ENCODE measurements at places on chromosomes 11 and 22.
A peak's percentile ranks its signal among the peaks of the same experiment; 100 is the strongest.

GRCh38 chr11:113241636-113242054, 72.7 kb upstream of the TTC12 start:
- no peak for DNase-seq

GRCh38 chr11:62599069-62599696, 2.5 kb downstream of the MTA2 start:
- DNase-seq, result peak; percentile 84

GRCh38 chr11:14552089-14552488, 31.9 kb upstream of the PSMA1 start:
- no peak for DNase-seq

DNA sequence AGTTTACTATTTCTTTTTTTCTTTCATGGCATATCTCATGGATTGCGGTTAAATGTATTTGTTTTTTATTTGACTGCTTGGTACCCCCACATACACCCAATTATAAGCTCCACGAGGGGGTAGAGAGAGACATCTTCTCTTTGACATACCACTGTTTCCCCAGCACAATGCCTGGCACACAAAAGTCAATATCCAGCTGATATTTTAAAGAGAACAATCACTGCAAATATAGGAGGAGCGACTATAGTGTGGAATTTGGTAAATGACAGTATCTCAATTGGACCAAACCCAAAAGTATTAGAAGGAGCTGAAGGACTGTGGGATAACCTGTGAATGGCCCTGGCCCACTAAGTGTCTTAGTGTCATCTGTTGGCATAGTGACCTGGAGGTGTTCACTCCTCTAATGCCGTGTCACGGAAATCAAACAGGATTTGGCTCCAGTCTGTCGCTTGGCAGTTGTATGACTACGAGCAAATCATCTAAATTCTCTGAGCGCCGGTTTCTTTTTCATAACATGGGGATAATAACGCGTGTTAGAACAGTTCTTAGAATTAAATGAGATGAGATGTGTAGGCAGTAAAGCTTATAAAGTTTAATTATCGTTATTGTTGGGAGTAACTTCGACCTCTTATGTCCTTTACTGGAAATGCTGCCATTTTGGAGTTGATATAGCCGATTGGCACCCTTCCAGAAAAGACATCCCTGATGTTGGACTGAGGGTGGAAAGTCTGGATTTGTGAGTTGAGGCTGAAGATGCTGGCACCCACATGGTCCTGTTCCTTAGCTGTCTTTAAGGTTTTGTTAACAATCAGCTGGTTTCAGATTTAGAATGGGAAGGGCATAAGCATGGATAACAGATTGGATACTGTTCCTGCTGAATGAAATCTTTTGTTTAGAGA, 144.5 kb downstream of the DBX1 start:
- no peak for DNase-seq

GRCh38 chr11:40513281-40513680, 946.2 kb downstream of the LRRC4C start:
- no peak for DNase-seq

- no peak for DNase-seq
These were observed 36.8 kb upstream of the ZBED5 start for GRCh38 chr11:10894666-10895065.

DNA sequence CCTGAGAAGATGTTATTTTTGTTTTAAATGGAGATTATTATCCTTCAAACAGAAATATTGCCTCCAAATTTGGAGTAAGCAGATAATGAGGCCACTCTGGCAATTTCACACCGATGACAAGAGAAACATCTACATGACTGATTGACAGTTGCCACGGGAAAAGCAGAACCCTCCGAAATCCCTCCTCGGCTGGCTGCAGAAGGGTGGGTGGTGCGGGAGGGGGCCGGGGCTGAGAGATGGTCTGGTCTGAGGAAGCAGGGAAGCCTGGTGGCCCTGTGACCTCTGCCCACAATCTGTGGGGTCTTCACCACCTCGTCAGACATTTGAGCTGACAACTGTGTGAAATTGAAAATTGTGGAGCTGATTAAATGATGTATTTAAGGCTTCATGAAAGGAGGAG, 503.2 kb downstream of the MN1 start:
- no peak for DNase-seq

DNA sequence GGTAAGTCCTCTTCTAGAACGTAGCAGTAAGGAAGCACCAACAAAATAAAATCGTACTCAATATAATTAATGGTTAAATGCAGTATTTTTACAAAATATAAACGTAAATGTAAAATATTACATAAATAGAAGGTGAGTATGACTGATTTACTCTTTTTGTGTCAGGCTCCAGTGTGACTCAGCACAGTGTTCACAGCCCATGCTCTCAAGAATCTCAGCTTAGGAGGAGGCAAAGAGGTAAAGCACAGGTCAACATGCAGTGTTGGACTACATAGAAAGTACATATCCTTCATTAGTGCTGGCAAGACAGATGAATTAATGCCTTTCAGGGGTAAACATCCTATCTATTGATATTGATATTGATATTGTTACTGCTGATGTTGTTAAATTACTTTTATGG, 2050.6 kb upstream of the RAG2 start:
- no peak for DNase-seq

GRCh38 chr11:111846636-111847035, 24.7 kb downstream of the ALG9 start:
- no peak for DNase-seq

DNA sequence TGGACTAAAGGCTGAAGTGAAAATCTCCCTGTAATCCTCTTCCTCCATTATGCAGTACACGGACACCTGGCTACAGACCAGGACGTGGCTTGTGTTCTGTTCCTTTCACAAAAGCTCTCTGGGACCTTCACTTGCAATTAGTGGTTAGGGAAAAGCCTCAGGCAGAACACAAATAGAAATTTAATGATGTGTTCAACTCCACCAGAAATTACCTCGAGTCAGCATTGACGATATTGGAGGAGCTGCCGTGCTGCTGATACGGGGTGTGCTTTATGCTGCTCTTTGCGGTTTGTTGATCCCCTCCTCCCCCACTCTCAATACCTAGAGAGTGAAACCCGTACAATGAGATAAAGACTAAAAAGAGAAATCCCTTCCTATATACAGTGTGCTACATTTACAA, 48.9 kb downstream of the POLD3 start:
- DNase-seq, result no peak

GRCh38 chr11:130908770-130909625, 7.3 kb downstream of the SNX19 start:
- no peak for DNase-seq

GRCh38 chr22:49925525-49926128, 7.2 kb downstream of the CRELD2 start:
- peak; percentile 50 for DNase-seq

- no peak for DNase-seq
These were observed 33.7 kb upstream of the CD5 start for GRCh38 chr11:61068581-61068980.

- no peak for DNase-seq
These were observed 352.5 kb upstream of the CCDC179 start for GRCh38 chr11:23212807-23213206.

- DNase-seq, result no peak
These were observed 559.7 kb downstream of the BRD1 start for GRCh38 chr22:49267996-49268395.

GRCh38 chr22:49968313-49968830, 7.8 kb downstream of the PIM3 start:
- no peak for DNase-seq

DNA sequence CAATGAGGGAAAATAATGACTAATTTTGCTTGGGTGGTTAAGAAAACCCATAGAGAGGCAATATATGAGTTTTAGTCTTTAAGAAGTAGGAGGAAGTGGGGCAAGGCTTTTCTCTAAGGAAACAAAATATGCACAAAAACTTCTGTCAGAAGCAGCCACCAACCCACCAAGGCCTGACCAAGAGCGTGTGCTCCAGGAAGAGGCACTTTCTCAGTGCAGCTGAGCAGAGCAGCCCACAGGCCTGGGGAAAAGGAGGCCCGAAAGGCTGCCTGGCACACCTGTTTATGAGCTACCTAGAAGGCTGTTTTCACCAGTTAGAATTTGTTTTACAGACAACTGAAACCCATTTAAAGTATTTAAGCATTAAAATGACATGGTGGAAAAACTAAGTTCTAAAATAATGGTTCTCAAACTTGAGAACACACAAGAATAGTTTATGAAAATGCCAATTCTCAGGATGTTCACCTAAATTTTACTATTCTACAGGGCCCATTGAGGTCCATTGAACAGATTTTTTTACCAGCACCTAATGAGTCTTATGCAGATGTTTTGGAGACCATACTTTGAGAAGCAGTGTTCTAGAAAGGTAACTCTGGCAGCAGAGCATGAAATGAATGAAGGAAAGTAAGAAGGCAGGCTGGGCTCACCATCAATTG, 160.5 kb upstream of the DDI1 start:
- DNase-seq, result no peak

DNA sequence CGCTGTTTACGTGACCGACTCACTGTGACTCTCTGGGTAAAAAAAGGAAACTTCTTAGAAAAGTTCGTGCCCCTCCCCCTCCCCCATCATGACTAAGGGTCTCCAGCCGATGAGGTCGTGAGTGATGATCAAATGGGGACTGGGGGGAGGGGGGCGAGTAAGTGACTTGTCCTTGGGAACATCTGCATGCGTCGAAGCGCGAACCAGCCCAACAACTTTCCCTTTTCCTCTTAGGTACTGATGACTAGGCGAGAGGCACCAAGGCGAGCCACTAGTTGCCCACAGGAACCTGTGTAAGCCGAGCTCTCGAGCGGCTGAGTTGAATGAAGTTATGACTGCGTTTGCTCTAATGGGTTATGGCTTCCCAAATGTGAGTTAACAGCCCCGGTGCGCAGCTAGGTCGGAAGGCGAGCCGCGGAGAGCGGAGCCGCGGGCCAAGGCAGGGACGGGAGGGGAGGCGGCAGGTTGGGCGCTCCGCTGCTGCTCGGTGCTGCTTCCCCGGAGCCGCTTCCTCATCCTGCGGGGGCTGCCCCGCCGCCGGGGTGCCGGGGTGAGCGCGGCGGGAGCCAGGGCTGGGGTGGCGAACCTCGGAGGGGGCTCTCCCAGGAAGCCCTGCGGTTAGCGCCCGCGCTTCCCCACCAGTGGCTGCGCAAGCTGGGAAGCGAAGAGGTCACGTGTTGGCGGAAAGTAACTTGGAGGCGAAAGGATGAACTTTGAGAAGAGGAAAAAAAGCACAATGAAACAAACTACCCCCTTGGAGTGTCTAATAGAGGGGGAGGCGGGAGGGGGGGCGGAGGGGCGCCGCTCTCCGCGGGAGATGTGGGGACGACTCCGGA, 22.1 kb upstream of the BDNF start:
- DNase-seq, result no peak

- no peak for DNase-seq
These were observed 1158.5 kb downstream of the JRKL start for GRCh38 chr11:97548280-97548679.

- DNase-seq, result no peak
These were observed 129.3 kb downstream of the GRIA4 start for GRCh38 chr11:105738986-105739795.

DNA sequence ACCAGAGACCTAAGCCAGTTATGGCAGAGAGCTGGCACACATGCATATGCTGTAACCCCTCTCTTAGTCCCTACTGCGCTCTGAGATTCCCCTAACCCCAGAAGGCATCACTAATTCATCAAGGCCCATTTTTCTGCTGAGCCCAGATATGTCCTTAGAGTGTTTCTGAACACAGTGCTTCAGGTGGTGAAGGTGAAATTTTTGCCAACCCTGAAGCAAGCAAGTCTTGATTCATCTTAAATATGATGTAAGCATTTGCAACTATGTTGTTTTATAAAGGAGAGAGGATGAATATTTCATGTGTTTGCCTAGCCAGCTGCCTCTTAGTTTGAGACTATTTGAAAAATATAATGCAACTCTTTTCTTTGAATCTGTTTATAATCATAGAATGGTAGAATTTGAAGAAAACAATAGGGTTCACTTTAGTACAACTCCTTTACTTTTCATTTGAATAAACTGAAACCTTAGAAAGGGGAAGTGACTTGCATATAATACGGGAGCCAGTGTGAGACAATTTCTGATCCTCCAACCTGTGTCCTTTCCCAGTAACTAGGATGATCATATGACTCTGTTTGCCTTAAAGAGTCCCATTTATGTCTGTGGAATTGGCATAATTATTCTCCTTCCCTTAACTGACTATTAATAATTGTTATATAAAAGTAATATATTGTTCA, 194.3 kb upstream of the MTNR1B start:
- no peak for DNase-seq

DNA sequence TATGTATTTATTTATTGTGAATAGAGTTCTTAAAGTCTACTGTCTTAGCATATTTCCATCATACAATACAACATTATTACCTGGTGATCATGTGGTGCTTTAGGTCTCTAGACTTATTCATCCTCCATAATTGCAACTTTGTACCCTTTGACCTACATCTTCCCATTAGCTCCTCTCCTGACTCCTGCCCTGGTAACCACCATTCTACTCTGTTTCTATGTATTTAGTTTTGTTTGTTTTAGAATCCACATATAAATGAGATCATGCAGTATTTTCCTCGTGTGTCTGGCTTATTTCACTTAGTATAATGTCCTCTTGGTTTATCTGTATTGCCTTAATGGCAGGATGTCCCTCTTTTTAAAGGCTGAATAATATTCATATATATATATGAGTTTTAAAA, 22.7 kb downstream of the NCAM1 start:
- DNase-seq, result no peak

DNA sequence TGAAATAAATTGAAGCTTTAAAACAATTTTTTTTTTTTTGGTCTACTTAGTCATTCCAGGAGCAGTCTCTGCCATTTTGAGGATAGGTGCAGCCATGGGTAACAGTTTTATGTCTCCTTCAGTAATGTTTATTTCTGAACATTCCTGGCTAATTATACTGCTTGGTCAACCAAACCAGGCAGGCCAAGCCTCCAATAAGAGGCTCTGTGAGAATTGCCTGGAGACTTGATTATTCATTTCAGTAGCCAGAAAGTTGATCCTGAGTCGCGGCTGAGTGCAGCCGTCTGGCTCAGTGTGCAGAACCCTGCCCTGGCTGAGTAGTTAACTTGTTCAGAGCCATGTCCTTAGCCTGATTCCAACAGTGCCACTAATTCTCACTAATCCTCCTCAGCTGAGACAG, 364.0 kb upstream of the FAT3 start:
- DNase-seq, result no peak

- no peak for DNase-seq
These were observed 2.4 kb upstream of the SLCO2B1 start for GRCh38 chr11:75148436-75148983.

DNA sequence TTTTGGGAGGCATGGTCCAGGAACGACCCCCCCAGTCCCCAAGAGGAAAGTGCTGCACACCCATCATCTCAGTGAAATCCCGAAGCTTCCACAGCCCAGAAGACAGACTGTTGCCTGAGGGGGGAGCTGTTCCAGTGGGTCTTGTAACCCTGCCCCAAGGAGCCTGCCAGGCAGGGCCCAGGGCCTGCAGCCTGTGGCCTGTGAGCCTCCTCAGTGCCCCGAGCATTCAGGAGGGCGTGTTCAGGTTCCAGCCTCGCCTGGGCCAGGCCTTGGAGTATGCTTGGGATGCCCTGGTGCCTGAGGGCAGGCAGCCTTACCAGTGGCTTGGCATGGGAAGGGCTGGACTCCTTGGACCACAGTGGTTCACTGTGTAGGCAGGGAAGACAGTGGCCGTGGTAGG, 18.0 kb upstream of the CABP2 start:
- DNase-seq, result no peak

- no peak for DNase-seq
These were observed 347.2 kb downstream of the NTM start for GRCh38 chr11:131717616-131718015.

- DNase-seq, result no peak
These were observed 100.6 kb upstream of the HSD17B12 start for GRCh38 chr11:43579919-43580276.
